ENCODE measurements at places on chromosomes 1 and 21. TPM values are rescaled to one million over a fixed set of nuclear protein-coding genes. Genes with fewer than 3 reads are reported as not detected.
A peak's percentile ranks its signal among the peaks of the same experiment; 100 is the strongest.

- DNase-seq, result no peak
These were observed 310.3 kb downstream of the NFIA start for GRCh38 chr1:61392409-61393242.

DNA sequence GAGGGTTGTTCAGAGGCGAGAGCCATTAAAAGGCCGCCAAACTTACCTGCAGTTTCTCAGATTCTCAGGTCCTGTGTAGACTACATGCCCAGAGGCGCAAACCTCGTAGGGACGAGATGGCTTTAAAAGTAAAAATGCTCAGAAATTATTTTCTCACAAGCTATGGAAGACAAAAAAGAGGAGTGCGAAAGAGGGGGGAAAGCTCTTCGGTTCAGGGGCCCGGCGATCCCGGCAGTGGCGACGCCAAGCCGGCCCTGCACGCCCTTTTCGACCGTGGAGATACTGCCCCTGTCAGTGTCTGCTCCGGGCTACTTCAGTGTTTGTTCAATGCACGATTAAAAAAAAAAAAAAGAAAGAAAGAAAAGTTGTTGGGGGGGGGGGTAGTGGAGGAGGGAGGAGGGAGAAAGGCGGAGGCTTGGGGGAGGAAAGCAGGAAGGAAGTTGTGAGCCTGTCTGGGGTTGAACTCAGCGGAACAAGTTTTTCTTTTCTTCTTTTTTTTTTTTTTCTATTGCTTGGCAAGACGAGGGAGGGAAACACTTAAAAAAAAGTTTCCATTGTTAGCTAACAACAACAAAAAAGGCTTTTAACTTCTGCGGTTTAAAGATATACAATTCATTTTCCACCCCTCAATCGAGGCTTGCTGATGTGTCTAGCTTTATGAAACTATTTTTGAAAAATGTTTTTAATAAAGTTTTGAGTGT lies at the start of gene ITPKB:
ITPKB (minus strand) TSS at position 288 of the 701 bp plus-strand sequence. CDS start 1,824 bp downstream, outside the sequence.
- peak; percentile 70 for DNase-seq

DNA sequence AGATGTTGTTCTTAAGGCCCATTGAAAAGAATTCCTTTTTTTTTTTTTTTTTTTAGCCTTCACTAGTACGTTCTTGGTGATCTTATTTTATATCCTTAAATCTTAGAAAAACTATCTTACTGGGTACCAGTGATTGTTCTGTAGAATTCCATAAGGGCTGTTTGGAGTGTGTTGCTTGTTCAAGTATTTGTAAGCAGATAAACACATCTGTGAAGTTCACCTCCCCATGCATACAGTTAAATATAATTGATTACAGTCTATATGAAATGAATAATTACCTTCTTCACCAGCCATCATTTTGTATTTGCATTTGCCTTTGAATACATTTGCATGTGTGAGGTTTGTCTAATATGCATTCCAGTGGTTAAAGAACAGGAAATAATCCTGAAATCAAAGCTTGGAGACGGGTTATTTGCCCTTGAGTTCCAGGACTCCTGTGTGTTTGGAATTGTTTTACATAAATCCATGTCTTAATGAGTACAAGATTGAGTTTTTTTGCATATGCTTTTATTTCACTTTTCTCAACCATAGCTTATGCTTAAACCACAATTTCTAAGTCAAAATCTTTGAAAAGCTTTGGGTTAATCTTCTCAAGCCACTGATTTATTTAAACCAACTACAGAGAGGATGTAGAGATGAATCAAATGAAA lies 73.1 kb downstream of the VPS13D start:
- no peak for DNase-seq

The HSPB7 gene
- 36.2 TPM for total RNA-seq

- DNase-seq, result peak; percentile 44
These were observed at the start of gene MCOLN2 for GRCh38 chr1:84996846-84997666. MCOLN2 (minus strand) TSS chr1:84997113; CDS start chr1:84996872, 241 bp downstream.

All from ureter (tissue), 1 donor.